ENCODE measurements at places on chromosomes 12 and 14. TPM values are rescaled to one million over a fixed set of nuclear protein-coding genes. Genes with fewer than 3 reads are reported as not detected.

- no peak for DNase-seq
Observed at GRCh38 chr14:100888789-100889315, 14.7 kb downstream of the RTL1 start.

Gene TRPV4
- total RNA-seq, result 4.9 TPM

DNA sequence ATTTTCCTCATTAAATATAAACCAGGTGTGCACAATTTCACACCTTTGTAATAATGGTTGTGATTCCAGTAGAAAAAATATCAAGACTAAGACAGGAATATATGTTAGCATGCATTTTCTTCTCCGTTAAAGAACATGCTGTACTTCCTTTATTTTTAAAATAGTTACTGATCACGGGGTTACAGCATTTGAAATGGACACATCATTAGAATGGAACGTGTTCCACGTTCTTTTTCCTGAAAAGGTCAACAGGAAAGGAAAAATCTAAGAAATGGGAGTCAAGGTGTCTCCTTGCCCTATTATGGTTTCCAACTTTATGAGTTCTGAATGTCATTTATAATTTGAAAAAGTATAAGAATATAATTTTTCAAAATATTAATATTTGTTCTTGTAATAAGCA, 1325.7 kb downstream of the SLC16A7 start:
- no peak for DNase-seq

- no peak for DNase-seq
Observed at GRCh38 chr12:8817856-8818255, 4.6 kb upstream of the A2ML1 start.

DNA sequence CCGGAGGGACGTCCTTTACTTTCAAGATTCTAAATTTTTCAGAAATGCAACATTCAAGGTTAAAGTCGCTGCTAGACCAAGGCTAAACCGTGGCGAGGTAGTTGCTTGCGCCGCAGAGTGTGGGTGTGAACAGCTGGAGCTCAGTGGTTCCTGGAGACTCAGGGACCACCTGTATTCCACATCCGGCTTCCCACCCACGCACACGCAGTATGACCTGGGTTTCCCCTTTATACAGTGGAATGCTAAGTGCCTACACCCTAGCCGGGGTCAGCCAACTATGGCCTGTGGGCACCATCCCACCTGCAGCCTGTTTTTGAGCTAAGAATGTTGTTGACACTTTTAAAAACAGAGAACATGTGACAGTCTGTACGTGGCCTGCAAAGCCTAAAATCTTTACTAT, 42.9 kb upstream of the TESC start:
- no peak for DNase-seq

Gene KCNC2
- total RNA-seq, result not detected

GRCh38 chr12:53754633-53755264, 3.0 kb upstream of the CISTR start:
- DNase-seq, result no peak

- DNase-seq, result no peak
Observed at GRCh38 chr12:26317942-26318575, 122.7 kb downstream of the SSPN start.

DNA sequence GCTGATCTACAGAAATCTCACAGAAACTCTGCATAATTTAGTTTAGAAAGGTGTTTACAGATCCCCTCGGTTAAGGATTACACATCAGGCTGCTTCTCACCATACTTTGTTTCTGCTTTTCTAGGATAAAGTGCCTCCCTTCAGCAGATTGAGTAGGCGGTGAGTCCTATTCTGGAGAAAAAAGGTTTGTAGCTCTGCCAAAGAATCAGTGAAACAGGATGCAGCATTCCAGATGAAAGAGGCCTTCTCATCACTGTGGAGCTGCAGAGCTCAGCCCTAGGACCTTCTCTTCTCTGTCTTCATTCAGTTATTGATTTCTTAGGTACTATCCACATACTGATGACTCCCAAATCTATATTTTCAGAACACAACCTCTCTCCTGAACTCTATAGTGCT, 155.5 kb upstream of the KRR1 start:
- DNase-seq, result no peak

Gene FITM1
- 0.31 TPM for total RNA-seq

Gene SLC38A4
- 0.96 TPM for total RNA-seq

DNA sequence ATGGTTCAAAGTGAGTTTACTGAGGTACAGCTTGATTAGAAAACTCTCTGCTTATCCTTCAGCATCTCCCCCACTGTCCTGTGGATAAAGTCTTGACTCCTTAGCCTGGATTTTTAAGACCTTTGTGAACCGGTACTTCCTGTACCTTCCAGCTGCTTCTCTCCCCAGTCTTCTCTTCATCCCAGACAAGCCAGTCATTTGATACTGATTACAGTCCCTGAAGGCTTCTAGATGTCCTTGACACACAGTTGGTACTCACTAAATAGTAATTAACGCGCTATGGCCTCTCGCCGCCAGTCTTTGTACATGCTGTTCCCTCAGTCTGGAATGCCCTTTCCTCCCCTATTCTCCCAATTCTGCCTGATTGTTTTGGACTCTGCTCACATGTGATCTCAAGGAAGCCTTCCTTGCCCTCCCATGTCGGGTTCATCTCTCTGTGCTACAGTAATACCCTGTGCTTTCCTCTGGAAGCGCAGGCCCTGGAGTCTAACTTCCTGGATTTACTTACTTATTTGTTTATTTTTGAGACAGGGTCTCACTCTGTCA, 50.6 kb upstream of the PTGR2 start:
- DNase-seq, result no peak

DNA sequence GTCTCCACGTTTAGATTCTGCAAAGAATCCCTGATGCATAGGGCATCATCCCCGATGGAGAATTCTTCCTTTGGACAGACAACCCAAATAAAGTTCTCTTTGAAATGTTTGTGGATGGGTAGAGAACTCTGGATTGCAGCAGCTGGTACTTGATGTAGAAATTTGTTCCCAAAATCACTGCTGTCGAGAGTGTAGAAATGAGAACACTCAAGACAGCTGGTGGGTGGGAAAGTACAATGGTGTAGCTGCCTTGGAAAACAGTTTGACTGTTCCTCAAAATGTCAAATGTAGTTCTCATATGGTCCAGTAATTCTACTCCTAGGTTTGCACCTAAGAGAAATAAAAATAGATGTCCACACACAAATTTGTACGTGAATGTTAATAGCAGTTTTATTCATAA, 671.5 kb upstream of the TMEM132C start:
- DNase-seq, result no peak

- peak; percentile 61 for DNase-seq
Observed at GRCh38 chr14:89767861-89768268, 186.7 kb downstream of the EFCAB11 start.

GRCh38 chr12:32419520-32419960, 20.2 kb downstream of the FGD4 start:
- no peak for DNase-seq

GRCh38 chr14:72722201-72722785, 171.6 kb downstream of the DPF3 start:
- no peak for DNase-seq

Gene TAS2R7
- total RNA-seq, result not detected

DNA sequence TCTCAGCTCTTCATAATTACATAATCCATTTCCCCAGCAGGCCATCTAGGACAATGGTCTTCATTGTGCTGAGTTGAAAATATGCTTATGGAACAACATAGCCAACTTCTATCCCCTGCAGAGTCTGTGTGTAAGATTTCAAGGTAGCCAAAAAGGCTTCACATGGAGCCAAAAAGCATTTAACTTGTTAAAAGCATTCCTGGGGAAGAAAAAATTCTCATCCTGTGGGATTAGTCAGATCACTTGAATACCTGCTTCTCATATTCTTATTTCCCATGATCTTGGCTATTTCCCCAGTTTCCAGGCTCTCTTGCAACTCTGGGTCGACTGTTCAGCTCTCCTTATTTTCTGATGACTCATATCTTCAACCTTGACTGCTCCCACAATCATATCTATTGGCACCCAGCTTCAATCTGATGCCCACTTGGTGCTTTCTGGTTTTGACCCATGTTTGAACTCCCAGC, 178.9 kb downstream of the KLHL28 start:
- DNase-seq, result no peak

Gene RASAL1
- 2.3 TPM for total RNA-seq

DNA sequence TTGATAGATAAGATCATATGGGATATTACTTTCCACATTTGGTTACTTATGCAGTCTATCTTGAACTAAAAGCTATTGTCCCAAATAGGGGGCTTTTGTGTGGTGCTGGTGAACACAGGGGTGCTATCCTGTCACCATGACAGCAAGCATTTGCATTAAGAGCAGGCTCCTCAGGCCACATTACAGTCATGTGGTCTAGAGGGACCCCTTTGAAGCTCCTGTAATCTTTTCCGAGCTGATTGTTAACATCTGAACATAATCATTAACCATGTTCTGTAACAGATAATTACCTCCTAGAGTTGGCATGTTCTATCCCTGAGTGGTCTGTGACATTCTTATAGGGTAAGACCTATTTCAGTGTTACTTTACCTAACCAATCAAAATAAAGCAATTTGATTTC, 178.8 kb downstream of the KTN1 start:
- no peak for DNase-seq

Gene SLC39A9
- 42.2 TPM for total RNA-seq

GRCh38 chr12:120847814-120848213, 56.3 kb downstream of the SPPL3 start:
- no peak for DNase-seq

DNA sequence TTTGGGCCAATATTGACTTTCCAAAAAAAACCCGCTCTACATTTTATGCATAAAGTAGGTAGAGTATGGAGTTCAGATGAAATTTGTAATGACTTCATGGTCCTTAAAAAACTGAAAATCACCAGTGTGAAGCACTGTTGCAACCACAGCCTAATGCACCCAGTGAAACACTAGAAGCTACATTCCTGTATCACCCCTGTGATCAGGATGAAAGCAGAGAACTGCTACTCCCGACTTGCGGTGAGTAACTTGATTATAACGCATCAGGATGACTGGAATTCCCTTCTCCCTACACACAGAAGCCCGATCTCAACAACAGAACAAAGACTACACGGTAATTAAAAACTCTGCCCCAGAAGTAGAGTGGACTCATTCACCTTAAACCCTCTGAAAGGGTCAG, 33.8 kb downstream of the SPTB start:
- no peak for DNase-seq

DNA sequence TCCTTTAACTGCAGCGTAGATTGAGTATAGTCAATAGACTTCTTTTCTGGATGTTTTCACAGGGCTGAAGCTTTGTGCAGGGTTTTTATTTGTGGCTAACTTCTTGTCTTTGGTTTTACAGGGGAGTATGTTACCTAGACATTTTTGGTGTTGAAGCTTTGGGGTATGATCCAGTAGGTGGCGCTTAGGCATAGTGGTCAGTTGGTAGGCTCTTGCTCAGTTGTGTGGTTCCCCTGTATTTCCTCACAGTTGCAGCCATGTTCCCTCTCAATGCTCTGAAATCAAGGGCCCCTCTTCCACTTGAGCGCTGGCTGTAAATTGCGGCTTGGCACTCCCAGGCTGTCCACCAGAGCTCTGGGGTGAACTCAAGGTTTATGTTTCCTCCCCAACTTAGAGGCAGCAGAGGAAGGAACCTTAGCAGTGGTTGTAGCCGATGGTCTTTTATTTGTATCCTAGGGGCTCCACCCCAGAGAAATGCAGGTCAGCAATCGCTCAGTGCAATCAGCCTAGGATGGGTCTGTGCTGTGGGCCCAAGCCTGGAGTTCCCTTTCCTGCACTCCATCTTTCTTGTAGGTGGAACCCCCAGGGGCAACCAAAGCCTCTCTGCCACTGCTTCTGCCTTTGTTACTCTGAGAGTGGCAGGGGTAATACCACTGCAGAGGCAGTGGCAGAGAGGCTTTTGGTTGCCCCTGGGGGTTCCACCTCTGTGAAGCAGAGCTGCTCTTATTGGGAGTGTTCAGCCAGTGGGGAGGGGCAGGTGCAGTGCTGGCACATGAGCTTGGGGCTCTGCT, 55.1 kb downstream of the CMAS start:
- DNase-seq, result peak; percentile 79

- DNase-seq, result peak; percentile 30
Observed at GRCh38 chr12:109767991-109768900, 54.6 kb downstream of the FAM222A start.

DNA sequence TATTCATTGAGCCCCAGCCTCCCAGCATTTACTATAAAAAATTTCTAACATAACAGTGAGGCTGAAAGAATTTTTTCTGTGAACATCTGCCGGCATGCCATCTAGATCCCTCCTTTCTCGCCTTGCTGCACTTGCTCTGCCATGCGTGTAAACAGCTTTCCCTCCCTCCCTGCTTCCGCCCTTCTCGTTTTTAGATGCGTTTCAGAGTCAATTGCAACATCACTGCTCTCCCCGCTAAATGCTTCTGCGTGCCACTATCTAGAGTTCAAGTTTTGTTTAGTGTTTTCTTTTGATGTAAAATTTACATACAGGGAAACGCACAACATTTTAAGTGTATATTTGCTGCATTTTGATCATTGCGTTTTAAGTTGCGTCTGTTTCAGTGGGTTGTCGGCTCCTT, 83.6 kb downstream of the CCDC92 start:
- DNase-seq, result no peak

Gene INF2
- total RNA-seq, result 59.1 TPM

- DNase-seq, result no peak
Observed at GRCh38 chr12:15427913-15428312, 105.6 kb downstream of the PTPRO start.

DNA sequence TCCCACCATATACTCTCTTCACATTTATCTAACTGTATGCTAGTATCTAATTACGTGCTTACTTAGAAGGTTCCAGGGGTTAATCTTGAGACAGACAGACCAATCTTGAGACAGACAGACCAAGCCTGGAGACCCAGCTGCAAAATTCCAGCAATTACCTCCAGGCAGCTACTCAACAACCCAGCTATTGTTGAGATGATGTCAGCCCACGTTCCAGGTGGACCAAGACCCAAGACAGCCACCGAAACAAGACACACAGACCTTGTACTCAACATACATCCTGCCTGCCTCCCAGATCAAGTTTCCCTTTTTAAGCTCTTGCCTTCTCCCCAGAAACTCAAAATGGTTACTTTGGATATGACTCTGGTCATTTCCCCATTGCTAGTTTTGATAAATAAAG, 64.9 kb upstream of the VASH1 start:
- DNase-seq, result no peak

DNA sequence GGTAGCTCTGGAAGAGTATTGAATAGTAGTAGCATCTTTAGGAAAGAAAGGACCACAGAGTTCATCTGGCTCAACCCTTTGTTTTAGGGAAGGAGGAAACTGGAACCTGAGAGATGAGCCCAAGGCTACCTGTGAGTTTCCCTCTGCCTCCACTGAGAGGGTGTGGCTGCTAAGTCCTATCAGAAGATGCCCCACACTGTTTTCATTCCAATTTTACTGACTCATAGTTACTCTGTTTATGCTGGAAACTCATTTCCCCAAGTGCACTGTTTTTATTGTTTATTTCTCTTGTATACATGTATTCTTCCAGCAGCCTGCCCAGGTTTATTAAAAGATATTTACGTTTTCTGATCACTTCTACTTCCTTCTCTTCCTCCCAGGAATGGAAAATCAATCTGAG, 127.4 kb upstream of the ARHGAP5 start:
- DNase-seq, result no peak

Gene OR11H7
- total RNA-seq, result not detected

Gene PWP1
- 49.7 TPM for total RNA-seq
